NCI-H774 (cell line): ENCODE measurements at places on chromosomes 5 and 9.

DNA sequence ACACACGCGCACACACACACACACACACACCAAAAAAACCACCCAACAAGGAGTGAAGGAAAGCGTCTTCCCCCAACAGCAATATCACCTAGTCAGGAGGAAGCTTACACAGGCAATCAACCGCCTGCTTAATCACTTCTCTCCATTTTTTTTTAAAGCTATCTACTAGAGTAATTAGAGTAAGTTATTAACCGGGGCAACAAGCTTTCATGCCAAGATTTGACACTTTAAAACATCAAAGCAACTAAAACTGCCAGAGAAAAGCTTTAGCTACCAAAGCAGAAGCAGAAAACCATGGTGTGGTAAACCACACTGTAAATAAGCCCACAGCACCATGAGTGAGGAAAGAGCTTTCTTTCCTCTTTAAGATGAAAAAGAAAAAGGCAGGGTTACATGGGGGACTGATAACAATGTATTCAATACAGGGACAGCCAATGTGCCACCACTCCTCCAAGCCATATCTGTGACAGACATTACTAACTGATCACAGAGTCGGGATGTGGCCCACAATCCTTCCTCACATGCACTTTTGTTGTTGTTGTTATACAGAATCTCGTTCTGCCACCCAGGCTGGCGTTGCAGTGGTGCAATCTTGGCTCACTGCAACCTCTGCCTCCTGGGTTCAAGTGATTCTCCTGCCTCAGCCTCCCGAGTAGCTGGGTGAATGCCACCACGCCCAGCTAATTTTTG lies 282.1 kb downstream of the CRB2 start:
- no peak for DNase-seq

DNA sequence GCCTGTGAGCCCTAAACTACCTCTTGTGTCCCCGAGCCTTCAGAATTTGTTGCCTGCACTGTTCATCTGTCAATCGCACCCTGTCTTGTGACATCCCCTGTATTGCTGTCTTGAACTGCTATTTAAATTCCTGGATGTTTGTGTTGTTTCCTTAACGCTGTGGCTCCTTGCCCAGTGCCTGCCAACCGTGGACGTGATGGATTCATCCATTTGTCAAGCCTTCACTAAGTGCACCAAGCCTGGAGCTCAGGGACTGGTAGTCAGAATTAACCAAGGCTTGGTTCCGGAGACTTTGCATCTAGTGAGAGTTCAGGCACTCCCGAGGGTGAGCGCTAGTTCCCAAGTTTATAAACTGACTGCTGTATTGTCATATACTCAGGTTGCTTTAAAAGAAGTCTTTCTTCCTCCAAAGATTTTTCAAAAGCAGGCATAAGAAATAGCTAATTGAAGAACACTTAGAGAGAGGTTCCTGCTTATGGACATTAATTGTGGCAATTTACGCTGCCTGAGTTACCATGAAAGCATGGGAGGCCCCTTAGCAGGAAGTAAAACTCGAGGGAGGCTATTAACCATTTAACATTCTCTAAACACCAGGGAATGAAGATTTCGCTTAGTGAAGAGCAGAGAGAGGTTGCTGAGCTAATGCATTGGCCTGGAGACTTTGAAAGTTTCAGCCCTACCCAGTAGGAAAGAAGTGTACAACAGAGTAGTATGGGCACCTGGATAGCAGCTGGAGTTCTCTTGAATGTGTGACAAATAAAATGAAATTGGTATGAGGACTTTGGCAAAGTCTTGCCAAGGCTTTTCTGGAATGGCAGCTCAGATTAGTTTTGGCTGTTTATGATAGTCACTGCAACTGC lies 29.0 kb downstream of the RGS3 start:
- DNase-seq: no peak

DNA sequence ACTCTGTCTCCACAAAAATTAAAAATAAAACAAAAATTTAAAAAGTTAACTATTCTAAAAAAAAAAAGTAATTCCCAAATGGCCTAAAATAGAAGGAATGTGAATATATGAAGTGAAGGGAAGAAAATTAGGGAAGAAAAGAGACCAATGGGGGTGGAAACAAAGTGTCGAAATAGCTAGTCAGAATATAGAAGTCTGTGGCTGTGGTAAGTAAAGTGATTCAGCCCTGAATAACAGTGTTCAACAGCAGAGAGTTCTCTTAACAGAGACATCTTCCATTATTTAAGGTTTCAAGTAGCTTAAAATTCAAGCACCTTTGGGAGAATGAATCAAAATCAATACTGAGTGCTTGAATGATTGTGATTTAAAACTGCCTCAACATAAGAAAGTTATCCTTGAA lies 51.7 kb downstream of the LPAR1 start:
- no peak for DNase-seq

GRCh38 chr9:129414377-129414992 lies 206.4 kb downstream of the C9orf50 start:
- DNase-seq: no peak

DNA sequence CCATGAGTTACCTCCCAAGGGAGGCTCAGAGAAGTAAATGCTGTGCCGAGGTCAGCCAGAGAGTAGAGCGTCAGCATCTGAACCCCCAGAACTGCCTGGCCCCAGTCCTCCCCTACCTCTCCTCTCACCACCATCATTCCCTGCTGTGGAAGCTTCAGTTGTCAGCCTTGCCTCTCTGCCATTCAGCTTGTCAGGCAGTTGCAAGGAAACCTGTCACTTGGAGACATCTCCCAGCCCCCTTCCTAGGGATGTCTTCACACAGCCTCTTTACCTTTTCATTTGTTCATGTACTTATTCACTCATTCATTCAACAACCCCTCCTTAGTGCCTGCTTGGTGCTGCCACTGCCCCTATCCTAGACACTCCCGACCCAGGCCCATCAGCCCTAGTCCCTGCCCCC lies 2.1 kb downstream of the RGS14 start:
- DNase-seq: no peak

DNA sequence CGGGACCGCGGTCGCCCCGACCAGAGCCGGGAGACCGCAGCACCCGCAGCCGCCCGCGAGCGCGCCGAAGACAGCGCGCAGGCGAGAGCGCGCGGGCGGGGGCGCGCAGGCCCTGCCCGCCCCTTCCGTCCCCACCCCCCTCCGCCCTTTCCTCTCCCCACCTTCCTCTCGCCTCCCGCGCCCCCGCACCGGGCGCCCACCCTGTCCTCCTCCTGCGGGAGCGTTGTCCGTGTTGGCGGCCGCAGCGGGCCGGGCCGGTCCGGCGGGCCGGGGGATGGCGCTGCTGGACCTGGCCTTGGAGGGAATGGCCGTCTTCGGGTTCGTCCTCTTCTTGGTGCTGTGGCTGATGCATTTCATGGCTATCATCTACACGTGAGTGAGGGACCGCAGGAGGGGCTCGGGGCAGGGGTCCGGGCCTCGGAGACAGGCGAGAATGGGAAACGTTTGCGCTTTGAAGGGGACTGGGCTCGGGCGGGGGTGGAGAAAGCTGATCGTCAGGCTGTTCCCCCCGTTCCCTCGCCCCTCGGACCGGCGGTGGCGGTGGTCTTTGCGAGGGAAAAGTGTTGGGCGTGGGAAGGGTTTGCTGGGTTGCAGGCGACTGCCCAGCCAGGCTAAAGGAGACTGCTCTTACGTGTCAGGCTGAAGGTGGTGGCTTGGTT lies 457 bp downstream of the UGCG start:
- no peak for DNase-seq

- no peak for DNase-seq
These were observed 116.5 kb upstream of the MSX2 start for GRCh38 chr5:174607916-174608315.
